ENCODE measurements at places on chromosomes 2 and 18.

- no peak for DNase-seq
Measured at GRCh38 chr2:221529943-221530652, 42.0 kb downstream of the EPHA4 start.

DNA sequence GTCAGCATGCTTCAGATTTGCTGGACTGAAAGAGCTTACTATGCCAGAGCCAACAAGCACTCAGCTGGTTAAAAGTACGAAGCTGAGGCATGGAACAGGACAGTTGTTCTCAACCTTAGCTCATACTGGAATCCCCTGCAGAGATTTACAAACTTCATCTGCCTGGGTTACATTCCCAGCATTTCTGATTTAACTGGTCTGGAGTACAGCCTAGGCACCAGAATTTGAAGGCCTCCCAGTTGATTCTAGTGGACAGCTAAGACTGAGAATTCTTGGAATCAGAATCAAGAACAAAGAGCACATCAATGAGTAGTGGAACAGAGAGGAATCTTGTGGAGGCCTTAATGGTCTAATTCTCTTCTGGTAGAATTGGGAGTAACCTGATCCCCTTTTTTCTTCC lies 298.2 kb upstream of the NXPH2 start:
- no peak for DNase-seq

GRCh38 chr2:8794923-8795825 lies 42.2 kb downstream of the KIDINS220 start:
- DNase-seq: no peak

GRCh38 chr2:219289195-219289536 lies 10.0 kb downstream of the DNAJB2 start:
- DNase-seq: no peak

Measured in Jurkat, Clone E6-1 (cell line).